ENCODE measurements at places on chromosomes 5 and 9.

DNA sequence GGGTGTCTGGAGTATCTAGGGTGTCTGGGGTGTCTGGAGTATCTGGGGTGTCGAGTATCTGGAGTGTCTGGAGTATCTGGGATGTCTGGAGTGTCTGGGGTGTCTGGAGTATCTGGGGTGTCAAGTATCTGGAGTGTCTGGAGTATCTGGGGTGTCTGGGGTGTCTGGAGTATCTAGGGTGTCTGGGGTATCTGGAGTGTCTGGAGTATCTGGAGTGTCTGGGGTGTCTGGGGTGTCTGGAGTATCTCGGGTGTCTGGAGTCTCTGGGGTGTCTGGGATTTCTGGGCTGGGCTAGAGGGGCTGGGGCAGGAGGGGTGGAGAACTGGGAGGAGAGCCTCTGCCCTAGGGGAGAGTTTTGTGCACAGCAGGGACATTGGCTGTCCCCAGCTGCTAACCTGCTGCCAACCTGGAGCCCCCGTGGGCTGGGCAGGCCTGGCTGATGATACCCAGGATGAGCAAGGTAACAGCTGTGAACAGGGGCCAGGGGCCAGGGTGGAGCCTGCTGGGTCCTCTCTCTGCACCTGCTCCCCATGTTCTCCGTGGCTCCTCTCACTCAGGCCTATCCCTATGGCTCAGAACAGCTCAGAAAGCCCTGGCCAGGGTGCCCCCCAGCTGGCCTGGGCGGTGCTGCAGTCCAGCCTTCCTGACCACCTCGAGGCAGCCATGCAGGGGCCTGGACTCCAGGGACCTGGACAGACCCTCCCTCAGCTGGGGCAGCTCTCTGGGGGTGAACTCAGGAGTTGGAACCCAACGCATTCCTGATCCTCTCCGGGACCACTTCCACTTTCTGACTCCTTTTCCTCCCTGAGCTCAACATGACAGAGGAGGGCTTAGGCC, 29.9 kb downstream of the LHX3 start:
- DNase-seq = no peak

DNA sequence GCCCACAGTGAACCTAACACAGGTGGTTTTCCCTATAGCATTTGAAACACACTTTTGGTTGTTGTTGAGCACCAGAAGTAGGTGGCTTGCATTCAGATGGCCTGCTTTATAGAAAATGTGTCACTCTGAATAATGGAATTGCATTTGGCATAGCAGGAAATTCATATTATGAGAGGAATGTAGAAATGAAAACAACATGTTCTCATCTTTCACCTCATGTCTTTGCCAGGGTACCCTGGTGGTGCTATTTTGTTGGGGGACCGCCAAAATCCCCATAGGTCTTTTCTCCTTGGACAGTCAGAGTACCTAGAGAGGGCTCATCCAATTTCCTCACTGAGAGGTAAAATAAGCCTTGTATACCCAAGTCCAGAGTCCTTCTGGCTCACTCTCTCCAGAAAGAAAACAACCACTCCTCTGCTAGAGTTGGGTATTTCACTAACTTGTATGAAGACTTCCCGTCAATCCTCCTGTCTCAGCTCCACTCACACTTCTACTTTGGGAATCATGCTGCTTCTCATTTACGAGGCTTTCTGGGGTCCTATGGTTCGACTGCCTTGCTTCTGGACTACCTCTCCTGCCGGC, 67.4 kb downstream of the MRPS27 start:
- DNase-seq = no peak

GRCh38 chr5:108312258-108312657, 69.6 kb downstream of the FBXL17 start:
- no peak for DNase-seq

- DNase-seq = no peak
Measured at GRCh38 chr9:98784831-98785806, 11.2 kb downstream of the ANKS6 start.

DNA sequence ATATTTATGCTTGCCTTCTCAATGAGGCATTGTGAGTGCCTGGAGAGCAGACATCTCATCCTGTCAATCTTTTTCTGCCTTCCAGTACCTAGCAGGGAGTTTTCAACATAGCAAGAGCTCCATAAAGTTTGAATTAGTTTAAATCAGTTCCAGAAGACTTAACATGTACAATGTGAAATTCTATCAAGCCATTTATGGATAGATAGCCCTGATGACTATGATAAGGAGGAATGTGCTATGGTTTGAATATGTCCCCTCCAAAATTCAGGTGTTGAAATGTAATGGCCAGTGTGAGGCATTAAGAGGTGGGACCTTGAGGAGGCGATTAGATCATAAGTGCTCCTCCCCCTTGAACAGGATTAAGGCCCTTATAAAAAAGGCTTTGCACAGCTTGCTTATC, 306.9 kb upstream of the SMARCA2 start:
- DNase-seq = no peak

DNA sequence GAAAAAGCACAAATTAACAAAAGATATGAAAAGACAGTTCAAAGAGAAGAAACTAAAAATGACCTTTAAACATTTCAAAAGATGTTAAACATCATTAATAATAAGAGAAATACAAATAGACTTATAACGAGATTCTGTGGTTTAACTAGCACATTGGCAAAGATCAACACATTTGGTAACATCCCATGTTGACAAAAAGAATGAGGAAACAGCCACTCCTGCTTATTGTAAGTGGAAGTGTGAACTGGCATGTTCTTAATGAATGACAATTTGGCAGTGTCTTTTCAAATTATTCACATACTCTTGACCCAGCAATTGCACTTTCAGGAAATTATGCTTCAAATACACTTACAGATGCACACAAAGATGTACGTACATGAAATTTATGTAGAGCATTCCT, 176.3 kb downstream of the TLE1 start:
- DNase-seq = no peak

- DNase-seq = no peak
Measured at GRCh38 chr5:66958201-66958979, 238.2 kb downstream of the CD180 start.

DNA sequence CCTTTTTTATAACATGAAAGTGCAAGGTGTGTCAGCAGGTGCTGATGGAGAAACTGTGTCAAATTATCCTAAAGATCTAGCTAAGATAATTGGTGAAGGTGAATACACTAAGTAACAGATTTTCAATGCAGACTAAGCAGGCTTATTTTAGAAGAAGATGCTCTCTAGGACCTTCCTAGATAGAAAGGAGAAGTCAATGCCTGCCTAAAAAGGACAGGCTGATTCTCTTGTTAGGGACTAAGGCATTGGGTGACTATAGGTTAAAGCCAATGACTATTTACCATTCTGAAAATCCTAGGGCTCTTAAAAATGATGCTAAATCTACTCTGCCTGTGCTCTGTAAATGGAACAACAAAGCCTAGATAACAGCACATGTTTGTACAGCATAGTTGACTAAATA, 1682.4 kb downstream of the MAT2B start:
- DNase-seq = no peak

- DNase-seq = no peak
Measured at GRCh38 chr9:74277532-74277931, 219.6 kb upstream of the RORB start.

- no peak for DNase-seq
Measured at GRCh38 chr5:149488645-149489306, 62.5 kb downstream of the CSNK1A1 start.

- DNase-seq = peak; percentile 17
Measured at GRCh38 chr5:134436523-134437339, 25.1 kb upstream of the CDKN2AIPNL start.

GRCh38 chr5:10576121-10576789, 12.4 kb downstream of the ANKRD33B start:
- DNase-seq = no peak

DNA sequence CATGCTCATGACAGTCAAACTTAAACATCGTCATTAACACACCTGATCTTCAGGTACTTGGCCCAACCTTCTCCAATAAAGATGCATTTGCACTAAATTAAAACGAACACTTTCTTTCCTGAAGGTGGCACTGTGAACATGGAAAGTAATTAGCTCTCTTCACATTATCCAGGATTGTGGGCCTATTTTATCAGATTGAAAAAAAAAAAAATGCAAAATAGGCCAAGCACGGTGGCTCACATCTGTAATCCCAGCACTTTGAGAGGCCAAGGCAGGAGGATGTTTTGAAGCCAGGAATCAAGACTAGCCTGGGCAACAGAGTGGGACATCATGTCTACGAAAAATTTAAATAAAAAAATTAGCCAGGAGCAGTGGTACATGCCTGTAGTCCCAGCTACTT, 14.4 kb upstream of the CDC20B start:
- no peak for DNase-seq

DNA sequence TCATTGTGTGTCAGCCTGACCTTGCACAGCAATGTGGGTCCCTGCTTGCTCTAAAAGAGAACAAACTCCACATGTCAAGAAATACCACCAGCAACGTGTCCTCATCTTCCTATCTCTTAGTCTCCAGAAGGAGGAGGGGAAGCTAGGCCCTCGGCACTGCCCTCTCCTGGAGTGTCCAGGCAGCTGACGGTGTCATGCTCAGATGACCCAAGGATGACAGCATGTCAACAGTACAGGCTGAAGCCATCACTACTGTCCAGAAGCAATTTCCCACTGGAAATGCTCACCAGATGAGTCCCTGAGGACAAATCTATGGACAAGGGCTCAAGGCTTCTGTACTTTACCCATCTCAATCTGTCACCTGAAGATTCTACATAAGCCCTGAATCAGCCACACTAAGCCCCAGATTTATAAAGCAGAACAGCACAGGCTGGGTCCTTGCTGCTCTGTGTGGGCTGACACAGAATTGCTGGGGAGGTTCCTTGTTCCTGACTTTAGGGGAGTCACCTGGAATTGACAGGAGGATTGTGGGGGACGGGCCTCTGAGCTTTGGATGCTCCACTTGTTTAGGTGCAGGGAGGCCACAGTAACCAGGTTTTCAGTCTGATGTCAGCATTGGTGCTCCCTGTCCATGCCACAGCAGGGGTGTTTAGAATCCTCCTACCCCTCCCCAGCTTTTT, 210.2 kb downstream of the DAB2IP start:
- DNase-seq = no peak

DNA sequence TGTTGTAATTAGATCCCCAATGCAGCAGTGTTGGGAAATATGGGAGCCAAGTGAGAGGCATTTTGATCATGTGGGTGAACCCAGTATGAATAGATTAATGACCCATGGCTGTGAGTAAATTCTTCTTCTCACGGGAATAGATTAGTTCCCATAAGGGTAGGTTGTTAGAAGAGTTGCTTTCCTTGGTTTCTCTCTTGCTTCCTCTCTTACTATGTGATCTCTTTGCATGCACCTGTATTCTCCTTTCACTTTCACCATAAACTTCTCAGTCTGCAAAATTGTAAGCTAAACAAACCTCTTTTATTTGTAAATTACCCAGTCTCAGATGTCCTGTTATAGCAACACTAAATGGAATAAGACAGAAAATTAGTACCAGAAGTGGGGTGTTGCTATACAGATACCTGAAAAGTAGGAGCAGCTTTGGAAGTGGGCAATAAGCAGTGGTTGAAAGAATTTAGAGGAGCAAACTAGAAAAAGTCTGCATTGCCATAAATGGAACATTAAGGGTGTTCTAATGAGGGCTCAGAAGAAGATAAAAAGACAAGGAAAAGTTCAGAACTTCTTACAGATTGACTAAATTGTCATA, 1090.0 kb upstream of the ARRDC3 start:
- no peak for DNase-seq

- no peak for DNase-seq
Measured at GRCh38 chr5:74233091-74233490, 407.4 kb downstream of the ENC1 start.

DNA sequence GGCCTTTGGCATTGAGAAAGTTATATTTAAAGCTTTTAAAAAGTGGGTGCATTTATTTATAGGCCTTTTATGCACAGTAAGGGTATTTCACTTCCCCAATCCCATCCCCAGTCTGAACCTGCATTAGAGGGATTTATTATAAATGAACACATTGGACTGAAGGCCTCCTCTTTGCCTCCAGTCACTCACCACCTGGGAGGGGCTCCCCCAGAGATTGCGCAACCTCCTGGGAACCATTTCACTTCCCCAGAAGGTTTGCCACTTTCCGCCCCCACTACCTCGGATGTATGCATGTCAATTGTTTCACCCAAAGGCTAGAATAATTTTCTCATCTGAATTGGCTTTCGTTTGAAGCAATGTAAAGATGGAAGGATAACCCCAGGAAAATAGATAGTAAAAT, 29.8 kb upstream of the VCAN start:
- DNase-seq = no peak

GRCh38 chr5:180313677-180314505, 22.0 kb upstream of the MAPK9 start:
- no peak for DNase-seq

DNA sequence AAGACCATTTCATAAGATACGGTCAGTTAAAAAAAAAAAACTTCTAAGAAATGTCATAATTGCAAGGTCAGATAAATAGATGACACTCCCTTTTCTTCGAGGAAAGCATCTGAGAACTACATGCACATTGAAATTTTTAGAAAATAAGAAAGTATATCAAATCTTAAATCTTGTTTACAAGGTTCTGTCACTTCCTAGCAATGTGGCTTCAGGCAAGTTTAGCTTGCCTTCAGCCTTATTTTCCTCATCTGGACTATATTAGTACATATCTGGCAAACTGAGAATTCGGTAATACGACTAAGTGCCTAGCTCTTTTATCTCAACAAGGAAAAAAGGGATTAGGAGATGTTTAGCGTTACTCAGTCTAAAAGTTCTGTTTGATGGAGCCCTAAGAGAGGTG, 32.5 kb upstream of the OR2K2 start:
- DNase-seq = no peak

GRCh38 chr9:130499804-130500263, 55.1 kb downstream of the ASS1 start:
- DNase-seq = no peak

DNA sequence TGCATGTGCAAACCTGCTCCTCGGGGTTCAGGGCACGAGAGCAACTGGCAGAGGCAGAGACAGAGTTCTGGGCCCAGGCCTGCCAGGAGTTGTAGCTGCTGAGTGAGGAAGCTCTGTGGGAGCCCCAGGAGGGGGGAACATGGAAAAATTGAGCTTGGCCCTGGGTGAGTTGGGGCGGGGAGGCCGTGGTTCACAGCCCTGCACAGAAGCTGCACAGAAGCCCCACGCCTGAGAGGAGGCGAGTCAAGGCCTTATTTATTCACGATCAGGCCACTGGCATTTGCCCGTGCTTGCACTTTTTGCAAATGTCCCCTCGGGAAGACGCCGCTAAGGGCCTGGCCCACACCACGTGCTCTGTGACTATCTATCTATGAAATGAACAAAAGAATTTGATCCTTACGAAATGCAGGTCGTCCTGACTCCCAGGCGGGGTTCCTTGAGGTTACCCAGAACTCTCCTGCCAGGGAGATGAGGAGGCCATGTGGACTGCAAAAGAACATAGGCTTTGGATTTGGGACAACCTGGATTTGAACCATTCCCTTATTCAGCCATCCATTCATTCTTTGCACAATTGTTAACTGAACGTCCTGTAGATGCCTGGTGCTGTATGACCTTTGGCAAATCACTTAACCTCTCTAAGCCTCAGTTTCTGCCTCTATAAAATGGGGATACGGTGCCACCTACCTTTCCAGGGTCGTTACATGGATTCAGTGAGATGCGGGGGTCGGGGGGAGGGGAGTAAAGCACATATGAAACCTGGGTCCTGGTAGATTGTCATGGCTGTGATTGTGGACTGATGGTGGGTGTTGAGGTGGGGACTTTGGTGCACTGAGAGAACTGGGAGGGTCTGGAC, 17.9 kb downstream of the COL27A1 start:
- DNase-seq = no peak

Measured in activated CD8-positive, alpha-beta memory T cell treated with anti-CD3 and anti-CD28 coated beads for 1 hour (primary cell).